T-cell (primary cell): ENCODE measurements at places on chromosomes 11 and 22. TPM values are rescaled to one million over a fixed set of nuclear protein-coding genes. Genes with fewer than 3 reads are reported as not detected.

DNA sequence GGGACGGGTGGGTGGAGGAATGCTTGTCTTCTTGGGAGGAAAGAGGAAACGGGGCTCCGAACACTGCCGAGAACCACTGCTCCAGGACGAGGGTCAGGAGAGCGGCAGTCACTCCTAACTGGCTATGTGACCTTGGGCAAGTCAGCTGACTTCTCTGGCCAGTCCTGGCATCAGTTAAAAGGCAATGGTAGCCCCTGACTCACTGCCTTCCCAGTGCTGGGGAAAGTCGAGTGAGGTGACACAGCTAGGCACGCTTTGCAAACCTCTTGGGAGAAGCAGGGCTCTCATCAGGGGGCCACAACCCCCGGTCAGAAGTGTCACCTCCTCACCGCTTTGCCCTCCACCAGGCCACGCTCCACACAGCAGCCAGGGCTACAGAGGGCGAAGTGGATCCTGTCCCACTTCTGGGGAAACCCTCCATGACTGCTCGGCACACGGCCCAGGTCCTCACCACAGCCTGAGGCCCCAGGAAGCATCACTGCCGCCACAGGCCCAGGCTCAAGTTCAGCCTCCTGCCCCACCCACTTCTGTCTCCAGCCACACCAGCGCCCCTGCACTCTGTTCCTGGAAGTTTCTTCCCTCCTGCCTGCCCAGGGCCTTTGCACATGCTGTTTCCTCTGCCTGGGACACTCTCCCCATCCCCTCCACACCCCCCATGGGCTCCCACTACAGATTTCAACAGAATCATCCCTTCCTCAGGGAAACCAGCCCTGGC is 16.3 kb downstream of the IL2RB start:
- DNase-seq: no peak

DNA sequence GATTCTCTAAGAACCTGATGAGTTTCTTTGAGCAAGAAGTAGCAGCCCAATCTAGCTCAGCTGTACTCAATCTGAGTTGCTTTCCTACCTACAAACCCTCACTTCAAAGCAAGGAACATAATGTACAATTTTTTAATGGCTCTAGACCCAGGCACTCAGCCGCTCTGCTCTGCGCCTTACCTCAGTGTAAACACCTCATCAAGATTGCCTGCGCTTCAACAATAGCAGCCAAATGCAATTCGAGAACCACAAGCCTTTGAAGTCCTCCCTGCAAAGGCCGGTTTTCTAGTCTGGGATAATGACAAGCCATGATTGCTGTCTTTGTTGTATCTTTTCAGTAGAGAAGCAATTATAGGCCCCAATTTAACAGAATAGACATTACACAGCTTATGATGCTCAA is 38.0 kb downstream of the JHY start:
- no peak for DNase-seq

The CSF2RB gene
- total RNA-seq: 4.1 TPM

GRCh38 chr11:6663794-6664469 is 8.3 kb upstream of the DCHS1 start:
- DNase-seq: no peak

- DNase-seq: no peak
These were observed 19.8 kb downstream of the GGT5 start for GRCh38 chr22:24225044-24225601.

The SULT4A1 gene
- not detected for total RNA-seq

DNA sequence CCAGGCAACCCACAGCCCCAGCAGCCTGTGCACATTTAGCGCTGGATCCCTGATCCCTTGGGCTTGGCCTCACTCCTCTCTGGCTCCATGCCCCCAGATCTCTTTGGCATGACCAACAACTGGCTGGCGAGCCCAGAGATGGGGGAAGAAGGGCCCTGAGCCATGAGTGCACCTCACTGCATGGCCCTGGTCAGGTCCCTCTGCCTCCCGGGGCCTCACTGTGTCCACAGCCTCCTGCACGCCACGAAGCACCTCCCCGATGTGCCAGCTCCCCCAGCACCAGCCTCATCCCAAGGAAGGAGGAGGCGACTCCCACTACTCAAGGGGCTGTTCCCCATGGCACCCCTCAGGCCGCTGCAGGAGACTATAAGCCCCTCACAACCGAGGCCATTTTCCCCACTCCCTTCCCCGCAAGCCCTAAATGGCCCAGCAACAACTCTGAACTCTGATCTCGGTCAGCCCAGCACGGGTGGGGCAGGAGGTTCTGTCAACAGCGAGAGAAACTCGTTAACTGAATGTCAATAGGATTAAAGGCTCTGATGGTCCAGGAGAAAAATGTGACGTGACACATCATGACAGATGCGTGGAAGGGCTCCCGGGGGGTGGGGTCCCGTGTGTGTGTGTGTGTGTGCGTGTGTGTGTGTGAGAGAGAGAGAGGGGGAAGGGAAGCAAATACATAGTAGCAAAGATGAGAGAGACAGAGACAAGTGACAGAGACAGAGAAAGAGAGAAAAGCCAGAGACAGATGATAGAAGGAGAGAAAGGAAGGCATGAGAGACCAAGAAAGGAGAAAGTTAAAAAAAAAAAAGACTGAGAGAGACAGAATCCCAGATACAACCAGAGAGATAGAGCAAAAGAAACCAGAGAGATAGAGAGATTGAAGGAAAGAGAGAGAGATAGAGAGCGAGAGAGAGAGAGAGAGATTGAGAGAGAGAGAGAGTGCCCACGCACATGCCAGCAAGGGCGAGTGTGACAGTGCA is 28.4 kb upstream of the SYT7 start:
- DNase-seq: no peak

- DNase-seq: no peak
These were observed 1.2 kb upstream of the ZFP91 start for GRCh38 chr11:58577555-58578135.

- no peak for DNase-seq
These were observed 10.8 kb upstream of the RASSF10 start for GRCh38 chr11:12998336-12998735.

GRCh38 chr11:15910761-15911160 is 445.6 kb downstream of the SOX6 start:
- no peak for DNase-seq

GRCh38 chr11:13152736-13153541 is 124.7 kb upstream of the BMAL1 start:
- DNase-seq: no peak

GRCh38 chr11:120188371-120188770 is 22.5 kb upstream of the OAF start:
- DNase-seq: no peak

The KCNK7 gene
- total RNA-seq: 3.0 TPM

GRCh38 chr11:73002214-73002613 is 139.9 kb downstream of the FCHSD2 start:
- no peak for DNase-seq

- DNase-seq: no peak
These were observed 22.9 kb upstream of the FCHSD2 start for GRCh38 chr11:73164803-73165540.

The IFITM1 gene
- 418 TPM for total RNA-seq

- no peak for DNase-seq
These were observed 64.0 kb downstream of the GRK3 start for GRCh38 chr22:25628494-25628893.

- DNase-seq: no peak
These were observed 340.8 kb upstream of the PITPNB start for GRCh38 chr22:28259774-28260312.

DNA sequence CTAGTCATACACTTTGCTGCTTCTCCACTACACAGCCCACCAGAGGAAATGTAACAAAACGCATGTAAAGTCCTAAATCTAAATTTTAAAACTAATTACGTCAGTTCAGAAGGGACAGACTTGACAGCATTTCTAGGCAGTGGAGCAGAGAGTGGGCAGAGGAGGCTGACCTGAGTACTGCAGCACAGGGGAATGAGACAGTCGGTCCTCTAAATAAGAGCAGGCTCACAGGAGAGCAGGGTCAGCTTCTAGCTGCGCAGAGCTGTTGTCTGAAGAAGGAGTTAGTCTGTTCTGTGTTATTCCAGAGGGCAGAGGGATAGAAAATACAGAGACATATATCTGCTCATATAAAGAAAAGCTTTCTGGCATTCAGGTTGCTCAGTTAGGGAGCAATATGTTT is 40.3 kb downstream of the JHY start:
- DNase-seq: no peak

- no peak for DNase-seq
These were observed 6.5 kb downstream of the MMP1 start for GRCh38 chr11:102791271-102792036.

The ISX gene
- total RNA-seq: not detected

DNA sequence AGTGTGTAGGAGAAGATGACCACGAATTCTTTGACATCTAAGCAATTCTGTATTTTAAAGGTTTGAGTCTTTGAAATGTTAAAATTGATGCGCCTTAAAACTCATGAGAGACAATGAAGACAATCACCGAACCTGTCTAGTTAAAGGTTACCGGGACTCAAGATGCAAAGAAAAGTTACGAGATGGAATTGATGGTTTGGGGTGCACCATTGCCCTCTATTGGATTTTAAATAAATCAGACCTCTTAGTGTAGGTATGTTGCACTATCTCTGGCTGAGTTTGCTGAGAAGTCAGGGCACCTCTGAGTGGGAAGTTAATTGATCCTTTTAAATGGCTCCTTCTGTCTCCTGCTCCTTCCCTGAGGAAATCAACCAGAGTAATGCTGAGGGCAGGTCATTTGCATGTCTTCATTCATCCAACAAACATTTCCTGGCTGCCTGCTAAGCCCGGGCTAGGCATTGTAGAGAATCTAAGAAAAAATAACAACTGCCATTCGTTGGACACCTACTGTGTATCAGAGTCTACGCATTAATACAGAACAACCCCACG is 19.4 kb upstream of the TMA7B start:
- peak; percentile 40 for DNase-seq

The PRG3 gene
- total RNA-seq: not detected

DNA sequence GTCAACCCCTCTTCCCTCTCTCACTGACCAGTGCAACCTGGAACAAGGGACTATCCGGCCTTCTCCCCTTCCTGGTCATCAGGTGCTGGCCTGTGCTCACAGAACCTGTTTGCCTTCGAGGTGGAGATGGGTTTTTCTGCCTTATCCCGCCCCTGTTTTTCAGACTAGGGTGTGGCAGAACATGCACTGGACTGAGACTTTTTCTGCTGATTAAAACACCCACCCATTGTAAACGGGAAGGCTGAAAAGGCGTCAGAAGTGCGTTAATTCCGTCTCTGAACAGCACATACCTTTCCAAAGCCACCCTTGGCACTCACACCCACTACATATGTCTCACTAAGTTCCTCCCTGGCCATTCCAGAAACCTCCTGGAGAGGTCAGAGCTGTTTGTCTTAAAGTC is 4.4 kb upstream of the B3GNT6 start:
- DNase-seq: no peak

DNA sequence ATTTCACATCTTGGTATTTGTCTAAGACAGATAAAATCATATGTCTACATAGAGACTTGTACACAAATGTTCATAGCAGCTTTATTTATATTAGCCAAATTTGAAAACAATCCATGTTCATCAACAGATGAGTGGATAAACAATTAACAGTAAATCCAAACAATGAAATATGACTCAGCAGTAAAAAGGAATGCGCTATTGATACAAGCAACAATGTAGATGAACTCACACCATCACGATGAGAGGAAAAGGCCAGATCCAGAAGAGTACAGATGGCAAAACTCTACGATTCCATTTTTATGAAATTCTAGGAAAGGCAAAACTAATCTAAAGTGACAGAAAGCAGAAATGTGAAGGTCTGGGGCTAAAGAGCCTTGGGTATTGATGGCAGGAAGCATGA is 384.3 kb downstream of the NTM start:
- no peak for DNase-seq

The MYO7A gene
- 1.7 TPM for total RNA-seq

The C22orf39 gene
- 41.2 TPM for total RNA-seq

The SMIM35 gene
- total RNA-seq: 0.47 TPM

The MPPED2 gene
- 1.4 TPM for total RNA-seq

- no peak for DNase-seq
These were observed 10.6 kb upstream of the GAB2 start for GRCh38 chr11:78428266-78428636.

DNA sequence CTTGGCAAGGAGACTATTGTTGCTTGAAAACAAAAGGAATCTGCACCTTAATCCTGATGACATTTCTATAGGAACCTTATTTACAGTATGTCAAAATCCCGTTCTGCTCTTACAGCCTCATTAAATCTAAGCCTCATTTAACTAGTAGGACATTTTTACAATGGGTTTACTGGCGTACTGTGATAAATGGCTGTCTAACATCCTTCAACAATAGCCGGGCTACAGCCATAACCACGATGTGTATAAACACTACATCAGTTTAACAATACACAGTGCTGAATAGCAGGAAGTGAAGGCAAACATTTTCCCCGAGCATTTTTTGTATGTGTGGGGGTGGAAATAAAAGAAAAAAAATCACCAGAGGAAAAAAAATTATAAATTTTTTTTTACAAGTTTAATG is 131.2 kb downstream of the ARL14EP start:
- no peak for DNase-seq

DNA sequence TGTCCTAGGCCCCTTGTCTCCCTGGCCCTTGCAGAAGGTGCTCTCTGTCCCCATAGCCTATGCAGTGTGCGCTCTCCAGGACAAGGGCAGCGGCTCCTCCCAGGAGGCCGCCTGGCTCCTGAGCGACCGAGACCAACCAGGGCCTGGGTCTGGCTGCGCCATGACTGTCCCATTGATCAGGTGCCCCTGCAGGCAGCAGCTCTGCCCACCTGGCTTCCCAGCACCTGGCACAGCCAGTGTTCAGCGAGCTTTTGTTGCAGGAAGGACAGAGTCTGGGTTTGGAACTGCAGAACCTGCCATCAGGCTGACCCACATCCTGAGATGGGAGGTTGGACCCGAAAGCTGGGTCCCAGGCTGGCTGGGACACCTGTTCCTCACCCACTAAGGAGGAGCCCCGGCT is 1001.1 kb downstream of the BRD1 start:
- no peak for DNase-seq

GRCh38 chr22:43796567-43796966 is 15.5 kb downstream of the EFCAB6 start:
- no peak for DNase-seq

GRCh38 chr11:118427707-118428106 is 8.6 kb upstream of the KMT2A start:
- no peak for DNase-seq

DNA sequence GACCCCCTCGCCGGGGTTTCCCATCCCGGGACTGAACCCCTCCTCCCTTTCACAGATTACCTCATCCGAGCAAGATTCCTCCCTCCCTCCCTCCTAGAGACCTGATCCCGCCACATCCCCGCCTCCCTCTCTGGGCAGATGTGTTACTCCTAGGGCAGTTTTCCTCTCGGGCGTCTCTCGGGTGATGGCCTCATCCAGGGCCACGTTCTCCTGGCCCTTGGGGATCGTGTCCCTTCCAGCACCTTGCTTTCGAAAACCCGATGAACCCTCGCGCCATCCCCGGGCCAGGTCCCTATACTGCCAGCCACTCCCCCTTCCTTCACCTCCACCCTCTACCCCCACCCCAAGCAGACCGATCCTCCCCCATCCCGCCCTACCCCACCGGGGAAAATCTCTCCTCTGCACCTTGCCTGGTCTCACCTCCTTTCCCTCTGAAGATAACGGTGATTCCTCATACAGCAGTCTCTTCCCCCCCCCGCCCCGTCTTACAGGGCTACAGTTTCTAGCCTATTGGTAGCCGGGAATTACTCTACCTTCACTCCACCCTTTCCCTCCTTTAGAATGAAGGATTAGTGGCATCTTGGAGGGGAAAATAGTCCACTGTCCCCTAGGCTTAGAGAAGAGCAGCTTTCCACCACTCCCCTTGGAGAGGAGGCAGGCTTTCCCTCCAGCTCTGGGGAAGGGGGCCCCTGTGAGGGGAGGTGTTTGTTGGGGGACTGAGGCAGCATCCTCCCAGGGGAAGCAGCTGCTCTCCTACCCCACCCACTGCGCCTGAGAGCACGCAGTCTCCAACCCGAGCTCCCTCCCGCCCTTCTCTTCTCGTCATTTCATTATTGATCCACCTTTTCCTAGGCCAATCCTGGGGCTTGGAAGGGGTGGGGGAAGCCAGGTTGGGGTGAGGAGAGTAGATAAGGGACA is 1.2 kb downstream of the KMT2A start:
- peak; percentile 29 for DNase-seq
